ENCODE measurements at places on chromosomes 12 and 14. TPM values are rescaled to one million over a fixed set of nuclear protein-coding genes. Genes with fewer than 3 reads are reported as not detected.

STXBP6 gene
- 2.6 TPM for total RNA-seq

TROAP gene
- total RNA-seq: not detected

SRRM4 gene
- not detected for total RNA-seq

BHLHE41 gene
- 12.1 TPM for total RNA-seq

- H3K4me1 ChIP-seq: peaks cover 5% of the 10 kb centered on the region
- no peak overlapping the region for H3K4me3 ChIP-seq
- DNase-seq: no peak
- H3K27me3 ChIP-seq: no peaks in the 10 kb centered on the region
- no peaks in the 10 kb centered on the region for H3K36me3 ChIP-seq
These were observed 9.4 kb downstream of the ZFC3H1 start for GRCh38 chr12:71654200-71654599.

GRCh38 chr12:2382370-2383155 lies 329.8 kb downstream of the CACNA1C start:
- H3K27me3 ChIP-seq: no peaks in the 10 kb centered on the region
- H3K4me1 ChIP-seq: no peaks in the 10 kb centered on the region
- H3K27ac ChIP-seq: peak overlapping the region; percentile 14
- no peak overlapping the region for H3K4me3 ChIP-seq
- DNase-seq: no peak

DNA sequence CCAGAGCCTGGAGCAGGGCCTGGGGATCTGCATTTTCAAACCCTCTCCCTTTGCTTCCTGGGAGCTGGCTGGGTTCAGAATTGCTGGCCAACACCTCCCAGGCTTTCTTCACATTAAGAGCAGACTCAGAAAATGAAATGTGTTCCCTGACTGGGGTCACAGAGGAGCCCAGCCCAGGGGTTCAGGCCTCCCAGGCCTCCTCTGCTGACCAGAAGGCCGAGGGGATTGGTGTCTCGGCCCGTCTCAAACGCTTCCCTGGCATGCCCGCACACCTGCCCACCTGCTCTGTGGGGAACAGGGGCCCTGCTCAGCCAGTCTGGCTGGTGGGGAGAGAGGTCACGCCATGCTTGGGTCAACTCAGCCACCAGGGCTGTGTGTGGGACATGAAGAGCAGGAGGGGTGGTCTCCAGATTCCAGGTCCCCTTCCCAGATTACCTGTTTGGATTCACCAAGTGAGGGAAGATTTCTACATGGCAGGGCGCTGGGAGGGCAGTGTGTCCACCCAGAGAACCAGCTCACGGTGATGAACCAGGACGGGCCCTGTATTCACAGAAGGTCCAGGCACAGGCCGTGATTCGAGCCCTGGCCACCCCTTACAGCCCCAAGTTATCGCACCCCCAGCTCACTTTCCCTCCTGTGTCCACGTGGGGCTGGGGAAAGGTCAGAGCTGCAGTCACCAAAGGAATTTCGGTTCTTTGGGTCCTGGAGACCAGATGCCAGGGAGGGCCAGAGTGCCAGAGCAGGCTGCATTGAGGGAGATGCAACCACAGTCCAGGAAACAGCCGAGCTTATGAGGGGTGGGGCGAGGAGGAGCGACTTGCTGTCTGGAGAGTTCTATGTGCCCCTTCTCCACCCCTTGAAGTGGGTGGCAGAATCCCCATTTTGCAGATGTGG lies 55.2 kb upstream of the RIN3 start:
- peak overlapping the region; percentile 63 for H3K27ac ChIP-seq
- H3K36me3 ChIP-seq: no peaks in the 10 kb centered on the region
- H3K4me1 ChIP-seq: peaks cover 16% of the 10 kb centered on the region
- no peak overlapping the region for H3K4me3 ChIP-seq
- no peaks in the 10 kb centered on the region for H3K27me3 ChIP-seq
- DNase-seq: no peak

DNA sequence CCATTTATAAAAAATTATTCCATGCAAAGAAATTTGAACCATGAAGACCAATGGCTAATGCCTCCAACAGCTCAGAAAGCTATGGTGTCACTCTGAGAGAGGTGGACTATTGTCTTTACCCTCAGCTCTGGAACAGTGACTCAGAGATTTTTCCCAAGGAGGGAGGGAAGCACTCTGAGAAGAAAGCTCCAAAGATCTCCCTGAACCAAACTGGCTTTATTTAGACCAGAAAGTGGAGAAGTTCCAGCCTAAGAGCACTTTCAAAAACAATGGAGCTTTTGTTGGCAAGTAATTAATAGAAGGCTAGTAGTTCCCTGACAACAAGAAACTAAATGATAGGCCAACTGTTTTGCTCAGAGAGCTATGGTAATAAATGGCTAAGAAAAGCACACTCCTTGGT lies 599.9 kb upstream of the MDGA2 start:
- no peak overlapping the region for H3K4me3 ChIP-seq
- H3K36me3 ChIP-seq: no peaks in the 10 kb centered on the region
- H3K4me1 ChIP-seq: no peaks in the 10 kb centered on the region

DNA sequence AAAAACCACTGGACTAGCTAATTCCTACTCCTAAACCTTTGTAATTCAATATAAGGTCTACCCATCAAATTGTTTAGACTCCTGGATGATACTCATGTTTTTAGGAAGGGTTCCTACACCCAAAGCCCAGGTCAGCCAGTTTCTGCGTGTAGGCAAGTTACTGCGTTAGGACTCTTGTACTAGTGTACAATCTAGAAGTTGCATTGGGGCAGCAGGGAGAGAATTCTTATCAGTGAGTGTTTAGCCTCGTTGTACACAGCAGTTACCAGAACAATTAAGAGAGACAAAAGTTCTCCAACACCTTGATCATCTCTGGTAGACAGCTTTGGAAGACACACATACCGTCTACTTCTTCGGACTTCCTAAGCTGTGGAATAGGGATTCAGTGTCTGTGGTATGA lies 29.2 kb downstream of the FBXL14 start:
- no peaks in the 10 kb centered on the region for H3K4me1 ChIP-seq
- DNase-seq: no peak
- H3K36me3 ChIP-seq: no peaks in the 10 kb centered on the region

DNA sequence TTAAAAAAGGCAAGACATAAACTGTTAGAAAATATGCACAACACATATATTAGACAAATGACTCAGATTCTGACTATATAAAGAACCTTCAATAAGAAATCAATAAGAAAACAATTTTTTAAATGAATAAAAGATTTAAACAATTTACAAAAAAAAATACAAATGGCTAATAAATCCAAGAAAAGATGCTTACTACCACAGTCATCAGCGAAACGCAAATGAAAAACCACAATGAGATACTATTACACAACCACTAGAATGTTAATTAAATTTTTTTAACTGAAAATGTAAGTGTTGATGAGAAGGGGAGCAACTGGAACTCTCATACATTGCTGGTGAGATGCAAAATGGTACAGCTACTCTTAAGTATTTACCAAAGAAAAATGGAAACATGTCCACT lies 24.4 kb downstream of the OSBPL8 start:
- H3K27ac ChIP-seq: no peak overlapping the region
- no peaks in the 10 kb centered on the region for H3K36me3 ChIP-seq
- DNase-seq: no peak
- H3K4me3 ChIP-seq: no peak overlapping the region
- H3K27me3 ChIP-seq: no peaks in the 10 kb centered on the region

DNA sequence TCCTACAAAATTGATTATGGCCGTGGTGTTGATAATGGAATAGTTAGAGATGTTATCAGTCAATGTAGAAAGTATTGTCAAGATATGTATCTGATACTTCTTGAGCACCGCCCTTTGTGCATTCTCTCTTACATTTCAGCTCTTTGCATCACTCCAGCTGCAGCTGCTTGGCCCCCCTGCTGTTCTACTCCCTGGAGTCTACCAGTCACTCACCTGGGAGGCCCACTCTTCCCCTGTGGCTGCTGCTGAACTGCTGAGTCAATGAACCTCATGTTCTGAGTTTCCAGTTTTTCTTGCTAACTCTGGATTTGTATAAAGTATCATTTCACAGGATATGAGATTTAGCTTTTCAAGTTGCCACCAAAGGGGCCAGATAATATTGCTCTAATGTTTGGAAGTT lies 312.8 kb upstream of the SLC16A7 start:
- no peaks in the 10 kb centered on the region for H3K36me3 ChIP-seq
- no peak overlapping the region for H3K27ac ChIP-seq
- DNase-seq: no peak

DNA sequence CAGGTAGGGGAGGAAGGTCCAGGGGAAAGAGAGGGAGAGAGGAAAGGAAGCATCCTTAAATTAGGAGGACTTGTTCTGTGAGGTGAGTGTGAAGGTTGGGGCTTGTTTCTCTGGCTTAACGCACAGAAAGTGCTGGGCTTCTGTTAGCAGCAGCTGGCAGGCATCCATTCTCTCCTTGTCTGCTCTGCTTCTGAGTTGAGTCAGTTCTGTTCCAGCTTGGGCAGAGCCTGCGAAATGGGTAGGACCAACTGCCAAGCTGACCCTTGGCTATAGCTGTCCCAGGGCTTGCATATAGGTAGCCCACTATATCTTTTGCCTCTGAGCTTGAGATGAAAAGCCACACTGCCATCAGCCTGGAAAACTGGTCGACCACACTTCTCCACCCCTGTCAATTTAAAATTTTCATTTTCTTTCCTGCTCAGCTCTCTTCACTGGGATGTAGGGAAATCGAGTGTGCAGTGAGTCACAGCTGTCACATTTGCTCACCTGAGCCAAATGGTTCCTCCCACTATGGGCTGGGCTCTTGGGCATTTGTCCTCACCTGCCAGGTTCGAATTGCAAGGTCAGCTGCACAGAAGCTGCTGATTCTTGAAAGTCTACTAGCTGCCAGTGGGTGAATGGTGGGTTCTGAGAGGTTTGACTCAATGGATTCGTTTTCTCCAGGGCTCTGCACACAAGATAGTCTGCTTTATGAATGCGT lies 256.4 kb upstream of the PWP1 start:
- DNase-seq: no peak
- H3K27ac ChIP-seq: no peak overlapping the region
- H3K4me3 ChIP-seq: no peak overlapping the region
- H3K4me1 ChIP-seq: no peaks in the 10 kb centered on the region
- H3K36me3 ChIP-seq: no peaks in the 10 kb centered on the region

- no peaks in the 10 kb centered on the region for H3K4me1 ChIP-seq
- DNase-seq: no peak
- no peak overlapping the region for H3K4me3 ChIP-seq
- no peaks in the 10 kb centered on the region for H3K36me3 ChIP-seq
These were observed 15.7 kb downstream of the SMAGP start for GRCh38 chr12:51254536-51254935.

DNA sequence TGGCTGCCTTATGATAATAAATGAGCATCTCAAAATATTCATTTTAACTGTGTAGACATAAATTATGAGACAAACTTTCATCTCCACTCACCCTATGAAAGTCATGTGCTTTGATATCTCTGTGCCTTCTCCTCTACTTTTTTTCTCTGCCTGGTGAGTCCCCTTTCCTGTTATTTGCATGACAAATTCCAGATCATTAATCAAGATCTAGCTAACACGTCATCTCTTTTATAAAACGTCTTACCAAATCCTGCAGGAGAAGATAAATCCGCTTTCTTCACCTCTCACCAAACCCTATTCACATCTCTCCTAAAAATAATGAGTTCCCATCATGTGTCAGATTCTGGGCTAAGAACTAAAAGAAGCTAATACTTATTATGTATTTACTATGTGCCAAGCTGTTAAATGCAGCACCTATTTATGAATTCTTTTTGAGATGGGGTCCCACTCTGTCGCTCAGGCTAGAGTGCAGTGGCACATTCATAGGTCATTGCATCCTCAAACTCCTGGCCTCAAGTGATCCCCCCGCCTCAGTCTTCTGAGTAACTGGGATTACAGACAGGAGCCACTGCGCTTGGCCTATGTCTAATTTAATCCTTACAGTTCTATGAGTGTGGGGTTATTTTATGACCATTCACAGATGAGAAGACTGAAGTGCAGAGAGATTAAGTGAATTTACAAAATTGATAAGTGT lies 26.7 kb downstream of the SPX start:
- no peaks in the 10 kb centered on the region for H3K27me3 ChIP-seq
- H3K27ac ChIP-seq: peak overlapping the region; percentile 82
- H3K4me1 ChIP-seq: peaks cover 16% of the 10 kb centered on the region
- H3K36me3 ChIP-seq: no peaks in the 10 kb centered on the region

DNA sequence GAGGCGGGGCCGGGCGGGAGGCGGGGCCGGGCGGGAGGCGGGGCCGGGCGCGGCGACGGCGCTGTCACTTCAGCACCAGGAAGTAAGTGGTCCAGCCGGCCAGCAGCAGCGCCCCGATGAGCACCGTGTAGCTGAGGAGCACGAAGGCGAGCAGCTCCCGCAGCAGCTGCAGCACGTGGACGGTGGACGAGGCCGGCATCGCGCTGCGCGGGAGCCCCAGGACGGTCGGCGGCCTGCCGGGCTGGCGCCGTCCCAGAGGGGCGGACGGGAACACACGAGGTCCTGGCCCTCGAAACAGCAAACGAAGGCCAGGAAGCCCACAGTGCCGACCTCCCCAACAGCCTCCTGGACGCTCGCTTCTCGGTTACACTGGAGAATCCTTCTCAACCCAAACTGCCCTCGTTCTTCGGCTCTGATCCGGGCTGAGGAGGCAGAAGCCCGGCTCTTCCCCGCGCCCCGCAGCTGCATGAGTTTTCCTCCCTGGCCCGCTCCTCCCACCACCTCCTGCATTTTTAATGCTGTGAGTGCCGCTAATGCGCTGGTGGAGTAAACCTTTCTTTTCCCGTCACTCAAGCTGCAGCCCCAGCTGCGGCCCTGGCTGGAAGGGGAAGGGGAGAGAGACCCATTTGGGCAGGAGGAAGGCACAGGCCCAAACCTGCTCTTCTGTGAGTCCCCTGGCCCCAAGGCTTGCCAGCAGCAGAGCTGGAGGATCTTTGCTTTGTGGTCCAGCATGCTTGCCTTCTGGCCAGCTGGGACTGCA lies 694 bp upstream of the DIABLO start:
- peak overlapping the region; percentile 65 for H3K27ac ChIP-seq
- peaks cover 35% of the 10 kb centered on the region for H3K36me3 ChIP-seq
- peak overlapping the region; percentile 56 for H3K4me3 ChIP-seq
- H3K27me3 ChIP-seq: no peaks in the 10 kb centered on the region
- DNase-seq: no peak

DNA sequence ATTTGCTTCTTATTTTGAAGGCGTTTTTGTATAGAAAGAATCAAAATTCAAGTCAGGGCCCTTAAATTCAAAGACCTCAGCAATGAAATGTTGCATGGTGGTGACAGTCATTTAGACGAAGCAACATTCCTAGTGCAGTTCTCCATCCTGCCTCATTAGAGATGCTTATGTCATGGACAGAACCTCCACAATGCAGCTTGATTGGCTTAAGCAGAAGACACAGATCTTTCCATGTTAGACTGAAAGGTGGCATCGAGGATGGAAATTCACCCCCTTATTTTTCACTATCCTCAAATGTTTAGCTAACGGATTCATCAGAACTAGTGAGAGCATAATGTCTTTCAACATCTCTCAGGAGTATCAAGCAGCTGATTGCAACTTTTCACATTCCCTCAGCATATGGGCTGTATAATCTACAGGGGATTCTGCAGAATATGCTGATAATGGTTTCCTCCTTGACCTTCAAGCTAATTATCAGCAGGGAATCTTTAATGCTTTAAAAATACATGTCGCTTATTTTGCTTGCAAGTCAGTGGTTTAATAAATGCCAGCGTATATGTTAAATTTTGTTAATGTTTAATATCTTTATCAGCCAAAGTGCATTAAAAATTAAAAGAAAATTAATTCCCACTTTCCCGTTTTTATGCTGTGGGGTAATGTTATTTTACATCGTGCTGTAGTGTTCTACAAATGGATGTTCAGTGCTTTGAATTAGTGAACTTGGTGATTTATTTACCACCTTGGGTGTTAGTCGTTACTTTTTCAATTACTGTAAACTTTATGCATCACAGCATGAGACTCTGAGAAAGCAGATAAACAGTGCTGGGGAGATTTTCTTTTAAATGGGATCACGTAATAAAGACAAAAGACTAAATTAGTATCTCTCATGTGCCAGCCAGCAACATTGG lies 12.8 kb upstream of the NRDE2 start:
- no peaks in the 10 kb centered on the region for H3K36me3 ChIP-seq
- no peaks in the 10 kb centered on the region for H3K4me1 ChIP-seq
- no peak overlapping the region for H3K4me3 ChIP-seq
- no peak for DNase-seq
- no peak overlapping the region for H3K27ac ChIP-seq
- no peaks in the 10 kb centered on the region for H3K27me3 ChIP-seq

Data from gastrocnemius medialis (tissue), 4 donors.